ENCODE measurements at places on chromosomes 2 and 18.

GRCh38 chr2:176833671-176834070 lies 378.9 kb upstream of the HNRNPA3 start:
- DNase-seq = no peak

DNA sequence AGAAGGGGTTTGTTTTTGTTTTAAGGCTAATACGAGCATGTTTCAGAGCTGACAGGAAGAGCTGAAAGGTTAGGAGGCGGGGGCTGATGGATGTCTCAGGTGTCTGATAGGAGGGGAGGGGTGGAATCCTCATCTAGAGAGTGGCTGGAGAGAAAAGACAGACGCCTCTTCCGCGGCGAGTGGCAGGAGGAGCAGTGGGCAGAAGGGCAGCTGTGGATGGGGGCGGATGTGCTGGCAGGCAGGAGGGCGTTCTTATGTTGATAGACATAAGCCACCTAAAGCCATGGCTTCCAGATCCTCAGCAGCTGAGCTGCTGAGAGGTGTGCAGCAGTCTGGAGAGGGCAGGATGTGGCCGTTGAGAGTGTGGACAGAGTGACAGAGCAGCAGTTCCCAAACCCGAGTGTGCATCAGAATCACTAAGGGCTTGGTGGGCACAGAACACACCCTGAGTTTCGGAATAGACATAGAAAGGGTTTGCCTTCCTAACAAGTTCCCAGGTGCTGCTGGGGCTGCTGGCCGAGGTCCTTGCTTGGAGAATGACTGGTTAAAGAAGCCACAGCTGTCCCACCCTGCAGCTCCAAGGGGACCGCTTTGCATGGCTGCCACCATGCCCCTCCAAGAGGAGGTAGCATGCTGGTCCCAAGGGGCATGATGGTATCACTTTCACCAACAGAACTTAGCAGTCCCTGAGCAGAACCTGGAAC lies 3.0 kb upstream of the ITM2C start:
- DNase-seq = no peak

DNA sequence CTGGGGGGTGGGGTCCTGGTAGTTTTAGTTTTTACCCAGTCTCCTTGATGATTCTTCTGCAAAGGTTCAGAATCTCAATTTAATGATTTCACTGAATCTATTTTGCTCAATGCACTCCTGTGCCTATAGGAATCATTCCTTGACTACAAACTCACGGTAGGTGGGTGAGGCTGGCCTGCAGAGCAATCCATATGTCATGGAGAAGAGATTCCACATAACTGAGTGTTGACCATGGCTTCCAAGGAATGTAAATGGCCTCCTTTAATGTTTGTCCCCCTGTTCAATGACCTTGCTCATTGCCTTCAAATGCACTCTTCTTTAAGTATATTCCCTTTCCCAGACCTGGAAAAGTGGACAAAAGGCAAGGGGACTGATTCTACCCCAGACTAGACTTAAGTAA lies 12.5 kb downstream of the FAP start:
- no peak for DNase-seq

DNA sequence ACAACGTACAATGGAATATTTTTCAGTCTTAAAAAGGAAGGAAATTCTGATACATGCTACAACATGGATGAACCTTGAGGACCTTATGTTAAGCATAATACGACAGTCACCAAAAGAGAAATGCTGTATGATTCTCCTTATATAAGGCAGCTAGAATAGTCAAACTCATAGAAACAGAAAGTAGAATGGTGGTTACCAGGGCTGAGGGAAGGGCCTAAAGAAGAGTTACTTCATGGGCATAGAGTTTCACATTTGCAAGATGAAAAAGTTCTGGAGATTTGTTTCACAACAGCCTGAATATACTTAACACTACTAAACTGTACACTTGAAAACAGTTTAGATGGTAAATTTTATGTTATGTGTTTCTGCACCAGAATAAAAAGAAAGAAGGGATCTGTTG lies 113.3 kb downstream of the GALNT1 start:
- DNase-seq = no peak

- DNase-seq = no peak
These were observed 104.9 kb upstream of the YPEL5 start for GRCh38 chr2:30041884-30042283.

- DNase-seq = peak; percentile 37
These were observed 92.3 kb downstream of the B3GNT2 start for GRCh38 chr2:62287899-62288880.

DNA sequence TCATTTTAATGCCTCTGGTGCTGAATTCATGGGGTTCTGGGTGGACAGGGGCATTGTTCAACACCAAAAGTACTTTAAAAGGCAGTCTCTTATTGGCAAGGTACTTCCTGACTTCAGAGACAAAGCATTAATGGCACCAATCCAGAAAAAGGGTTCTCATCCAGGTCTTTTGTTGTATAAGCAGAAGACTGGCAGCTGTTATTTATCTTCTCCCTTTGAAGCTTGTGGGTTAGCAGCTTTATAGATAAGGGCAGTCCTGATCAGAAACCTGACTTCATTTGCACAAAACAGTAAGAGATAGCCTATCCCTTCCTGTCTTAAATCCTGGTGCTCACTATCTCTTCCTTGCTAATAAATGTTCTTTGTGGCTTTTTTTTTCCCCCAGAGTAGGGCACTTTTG lies 68.8 kb downstream of the VPS54 start:
- no peak for DNase-seq

GRCh38 chr2:11634584-11634983 lies 35.4 kb downstream of the NTSR2 start:
- no peak for DNase-seq

- no peak for DNase-seq
These were observed 24.3 kb upstream of the ARHGAP25 start for GRCh38 chr2:68710336-68710735.

- no peak for DNase-seq
These were observed 844.3 kb downstream of the MBD2 start for GRCh38 chr18:53380063-53380639.

- no peak for DNase-seq
These were observed 2.1 kb upstream of the SNED1 start for GRCh38 chr2:240996161-240996833.

DNA sequence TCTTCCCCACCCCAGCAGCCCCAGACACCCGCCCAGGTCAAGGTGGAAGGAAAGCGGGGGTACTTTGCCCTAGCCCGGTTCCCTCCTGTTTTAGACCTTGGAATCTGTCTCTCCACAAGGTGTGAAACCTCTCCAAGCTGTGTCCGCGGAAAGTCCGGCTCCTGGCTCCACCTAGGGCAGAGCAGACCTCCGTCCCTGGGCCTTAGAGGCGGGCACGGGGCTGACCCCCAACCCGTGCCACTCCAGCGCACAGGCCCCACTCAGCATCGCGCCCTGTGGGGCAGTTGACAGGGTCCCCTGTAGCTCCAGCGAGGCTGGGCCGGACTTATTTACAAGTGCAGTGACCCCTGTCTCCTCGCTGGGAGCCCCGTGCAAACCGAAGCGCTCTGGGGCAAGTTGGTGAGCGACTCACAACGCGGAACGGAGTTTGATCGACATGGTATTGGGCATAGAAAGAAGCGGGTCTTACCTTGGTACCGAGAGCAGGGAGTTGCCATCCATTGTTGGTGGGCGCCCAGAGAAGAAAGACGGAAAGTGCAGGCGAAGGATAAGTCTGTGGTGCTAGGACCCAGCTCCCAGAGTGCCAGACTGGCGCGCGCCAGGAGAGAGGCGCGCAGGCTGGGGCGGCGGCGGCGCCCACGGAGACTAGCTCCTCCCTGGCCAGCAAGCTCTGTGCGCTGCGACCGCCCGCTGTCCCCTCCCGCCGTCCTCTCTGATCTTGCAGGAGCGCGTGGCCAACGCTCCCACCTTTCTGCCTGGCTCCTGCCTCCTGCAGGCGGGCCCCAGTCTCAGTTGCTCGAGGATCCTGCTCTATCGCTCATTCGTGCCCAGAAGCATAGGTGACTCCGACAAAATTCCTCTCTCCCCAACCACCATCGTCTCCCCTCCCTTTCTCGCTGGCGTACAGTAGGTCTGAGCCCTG lies at the start of gene SPHKAP:
Gene SPHKAP, minus strand, starts transcription at position 590 of the 922 bp plus-strand sequence. Its CDS starts 89 bp downstream, at position 501.
- DNase-seq = no peak

DNA sequence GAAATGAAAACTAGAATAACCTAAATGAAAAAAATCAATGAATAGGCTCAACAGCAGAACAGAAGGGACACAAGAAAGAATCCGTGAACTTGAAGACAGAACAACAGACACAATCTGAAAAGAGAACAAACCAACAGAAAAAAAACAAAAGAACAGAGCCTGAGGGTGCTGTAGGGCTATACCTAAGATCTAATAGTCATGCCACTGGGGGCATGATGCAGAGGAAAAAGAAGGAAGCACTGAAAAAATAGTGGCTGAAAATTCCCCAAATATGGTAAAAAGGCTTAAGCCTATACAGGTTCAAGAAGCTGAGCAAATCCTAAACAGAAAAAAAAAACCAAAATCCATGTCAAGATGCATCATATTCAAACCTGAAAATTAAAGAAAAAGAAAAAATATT lies 50.3 kb downstream of the KANSL3 start:
- DNase-seq = no peak

- DNase-seq = no peak
These were observed 430.1 kb downstream of the FBXO15 start for GRCh38 chr18:73717570-73717969.

DNA sequence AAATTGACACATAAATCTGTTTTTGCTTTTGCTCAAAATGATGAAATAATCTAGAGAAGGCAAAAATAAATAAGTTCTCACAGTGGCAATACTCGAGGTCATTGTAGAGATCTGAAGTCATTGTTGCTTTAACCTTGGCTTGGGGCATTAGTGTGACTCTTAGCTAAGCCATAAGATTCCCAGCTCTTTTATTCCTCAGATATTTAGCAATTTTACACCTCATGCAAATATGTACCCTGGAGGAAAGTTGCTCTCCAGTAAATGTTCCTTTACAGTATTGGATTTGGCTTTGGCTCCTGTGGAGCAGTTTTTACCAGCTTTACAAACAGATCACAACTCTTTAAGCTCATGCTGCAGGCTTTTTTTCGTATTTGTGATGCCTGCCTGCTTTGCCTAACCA lies 134.2 kb upstream of the NABP1 start:
- no peak for DNase-seq

- no peak for DNase-seq
These were observed 108.2 kb upstream of the KLHL14 start for GRCh38 chr18:32881009-32881408.

DNA sequence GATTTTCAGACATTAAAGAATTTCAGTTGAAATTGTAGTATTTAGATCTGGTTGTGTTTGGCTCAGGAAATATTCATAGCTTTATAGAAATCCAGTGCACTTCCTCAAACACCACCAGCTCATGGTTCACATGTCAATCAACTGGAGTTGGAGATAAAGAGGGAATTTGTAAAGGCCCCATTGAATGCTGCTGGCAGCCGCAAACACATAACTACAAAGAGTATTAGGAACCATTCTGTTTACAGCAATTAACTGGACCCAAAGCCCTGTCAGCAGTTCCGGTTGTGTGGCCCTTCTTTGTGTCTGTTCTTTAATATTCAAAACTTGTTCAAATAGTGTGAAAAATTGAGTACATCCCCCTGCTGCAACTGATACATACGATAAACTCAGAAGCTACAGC lies 107.4 kb upstream of the LRRTM4 start:
- DNase-seq = no peak

- peak; percentile 60 for DNase-seq
These were observed 101.8 kb downstream of the TRABD2A start for GRCh38 chr2:84778911-84779690.

DNA sequence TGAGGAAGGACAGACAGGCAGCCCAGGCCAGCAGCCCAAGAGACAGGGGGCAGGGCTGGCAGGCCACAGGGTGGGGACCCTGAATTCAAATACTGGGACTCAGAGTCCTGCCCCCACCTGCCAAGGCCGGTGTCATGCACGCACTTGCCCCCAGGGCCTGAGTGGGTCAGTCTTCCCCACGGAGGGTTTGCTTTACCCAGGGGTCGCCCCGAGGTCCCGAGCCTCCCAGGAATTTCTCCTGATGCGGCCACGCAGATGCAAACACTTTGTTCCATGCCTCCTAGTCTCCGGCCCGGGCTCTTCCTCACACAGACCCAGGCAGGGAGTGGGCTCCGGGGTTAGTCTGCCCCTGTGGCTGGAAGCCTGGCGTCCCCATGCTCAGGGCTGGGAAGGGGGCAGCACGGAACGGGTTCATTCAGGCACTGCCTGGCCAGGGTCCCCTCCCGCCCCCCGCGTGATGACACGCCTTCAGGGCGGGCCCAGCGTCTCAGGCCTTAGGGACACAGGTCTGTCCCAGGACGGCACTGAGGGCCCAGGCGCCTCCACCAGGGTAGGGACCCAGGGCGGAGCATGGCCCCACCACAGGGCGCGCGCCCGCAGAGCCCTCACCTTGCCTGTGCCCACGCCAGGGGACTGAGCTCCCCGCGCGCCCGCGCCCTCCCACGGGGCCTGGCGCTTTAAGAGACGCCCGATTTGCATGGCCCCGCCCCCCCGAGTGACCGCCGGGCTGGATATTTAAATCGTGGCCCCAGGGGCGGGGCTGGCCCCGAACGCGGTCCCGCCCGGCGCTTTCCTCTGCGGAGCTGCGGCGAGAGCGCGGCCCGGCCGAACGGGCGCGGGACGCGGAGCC lies at the start of gene SNED1:
Gene SNED1, plus strand, starts transcription at position 763 of the 850 bp plus-strand sequence. CDS start 220 bp downstream, outside the sequence.
- no peak for DNase-seq

DNA sequence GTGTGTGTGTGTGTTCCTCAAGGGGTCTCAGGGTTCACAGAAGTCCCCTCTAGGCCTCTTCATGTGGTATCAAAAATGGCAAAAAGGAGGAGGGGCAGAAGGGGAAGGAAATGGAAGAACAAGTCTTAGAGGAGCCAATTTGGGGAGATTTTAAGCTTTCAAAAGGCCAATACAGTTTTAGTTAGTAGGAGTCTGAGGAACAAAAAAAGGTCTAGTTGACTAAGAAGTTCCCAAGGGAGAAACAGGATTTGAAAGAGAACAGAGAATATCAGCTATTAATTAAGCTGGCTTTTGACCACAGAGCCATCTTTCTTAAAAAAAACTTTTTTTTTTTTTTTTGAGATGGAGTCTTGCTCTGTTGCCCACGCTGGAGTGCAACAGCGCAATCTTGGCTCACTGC lies 7.1 kb downstream of the RNF125 start:
- no peak for DNase-seq

DNA sequence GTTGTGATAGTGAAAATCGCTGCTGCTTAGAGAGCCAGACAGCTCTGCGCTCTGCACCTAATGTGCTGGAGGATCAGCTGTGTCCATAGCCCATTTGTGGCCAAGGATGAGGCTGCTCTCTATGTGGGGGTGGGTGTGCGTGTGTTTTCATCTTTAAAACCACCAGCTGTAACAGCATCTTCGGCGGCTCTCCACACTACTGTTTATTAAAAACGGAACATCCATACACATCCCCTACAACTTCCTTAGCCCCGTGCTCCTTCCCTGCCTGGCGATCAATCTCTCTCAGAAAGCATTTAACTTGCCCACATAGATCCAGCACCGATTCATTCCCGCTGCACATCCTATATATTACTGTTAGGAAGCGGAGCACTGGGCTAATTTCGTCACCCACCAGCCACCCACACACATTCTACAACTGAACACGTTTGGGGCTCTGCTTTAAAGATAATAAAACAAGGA lies 1.6 kb downstream of the CELF4 start:
- DNase-seq = no peak

DNA sequence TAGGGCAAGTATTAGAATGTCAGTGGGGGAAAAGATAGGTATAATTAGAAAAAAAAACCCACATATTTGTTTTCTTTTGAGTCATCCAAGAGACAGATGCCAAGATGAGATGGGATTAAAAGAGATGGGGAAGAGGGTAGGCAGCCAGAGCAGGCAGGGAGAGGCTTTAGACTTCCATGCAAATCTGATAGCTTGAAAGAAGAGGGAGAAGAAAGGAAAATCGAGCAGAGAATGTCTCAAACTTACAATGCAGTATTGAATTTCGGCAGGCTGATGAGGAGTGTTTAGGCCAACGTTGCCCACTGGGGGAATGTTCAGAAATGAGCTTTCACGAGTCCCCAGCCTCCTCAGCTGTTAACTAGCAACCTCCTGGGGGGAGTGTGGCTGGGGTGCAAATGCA lies 91.3 kb downstream of the SPATS2L start:
- no peak for DNase-seq

Measured in central memory CD4-positive, alpha-beta T cell (primary cell).